ENCODE measurements at places on chromosomes 2 and 18. TPM values are rescaled to one million over a fixed set of nuclear protein-coding genes. Genes with fewer than 3 reads are reported as not detected.

DNA sequence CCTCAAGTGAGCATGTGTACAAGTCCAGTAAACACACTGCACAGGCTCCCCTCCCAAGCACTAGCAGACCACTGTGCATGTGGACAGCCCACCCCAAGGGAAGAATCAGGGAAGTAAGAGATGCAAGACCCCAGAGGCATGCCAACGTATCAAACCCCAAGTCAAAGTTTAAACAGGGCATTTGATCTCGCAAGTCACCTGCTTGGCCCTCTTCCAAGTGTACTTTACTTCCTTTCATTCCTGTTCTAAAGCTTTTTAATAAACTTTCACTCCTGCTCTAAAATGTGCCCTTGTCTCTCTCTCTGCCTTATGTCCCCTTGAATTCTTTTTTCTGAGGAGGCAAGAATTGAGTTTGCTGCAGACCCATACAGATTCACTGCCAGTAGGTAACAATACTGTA is 201.2 kb upstream of the PARD3B start:
- H3K27me3 ChIP-seq: no peaks in the 10 kb centered on the region
- no peaks in the 10 kb centered on the region for H3K36me3 ChIP-seq
- H3K4me3 ChIP-seq: no peak overlapping the region
- no peak for DNase-seq

GRCh38 chr2:183034806-183035205 is 3.5 kb downstream of the NCKAP1 start:
- peak overlapping the region; percentile 93 for H3K27ac ChIP-seq
- H3K36me3 ChIP-seq: no peaks in the 10 kb centered on the region

GRCh38 chr2:205683502-205684367 is 1.4 kb downstream of the NRP2 start:
- peaks cover 4% of the 10 kb centered on the region for H3K36me3 ChIP-seq
- H3K4me1 ChIP-seq: peaks cover 24% of the 10 kb centered on the region
- H3K4me3 ChIP-seq: peak overlapping the region; percentile 80
- DNase-seq: peak; percentile 61
- no peaks in the 10 kb centered on the region for H3K27me3 ChIP-seq

DNA sequence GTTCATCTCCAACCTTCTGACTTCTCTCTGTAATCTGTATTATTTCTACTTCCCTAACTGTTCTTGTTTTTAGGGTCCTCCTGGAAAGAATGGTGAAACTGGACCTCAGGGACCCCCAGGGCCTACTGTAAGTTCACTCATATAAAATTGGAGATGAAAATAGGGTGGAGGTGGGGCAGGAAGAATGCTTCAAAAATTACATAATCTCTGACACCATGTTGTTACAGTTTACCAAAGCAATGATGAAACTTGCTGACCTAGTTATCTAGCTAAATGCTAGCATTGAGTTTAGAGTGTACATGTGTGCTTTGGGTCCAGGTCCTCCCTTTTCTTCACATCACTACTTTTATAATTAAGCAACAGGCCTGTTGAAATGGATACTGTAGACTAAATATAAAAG is 23.1 kb downstream of the COL3A1 start:
- H3K27ac ChIP-seq: no peak overlapping the region
- DNase-seq: no peak
- H3K4me3 ChIP-seq: no peak overlapping the region
- no peaks in the 10 kb centered on the region for H3K27me3 ChIP-seq
- H3K36me3 ChIP-seq: peaks cover 18% of the 10 kb centered on the region
- peaks cover 10% of the 10 kb centered on the region for H3K4me1 ChIP-seq

GRCh38 chr2:186486651-186487647 is 889 bp downstream of the ZC3H15 start:
- no peaks in the 10 kb centered on the region for H3K4me1 ChIP-seq
- H3K4me3 ChIP-seq: peak overlapping the region; percentile 92
- no peaks in the 10 kb centered on the region for H3K36me3 ChIP-seq
- peak overlapping the region; percentile 99 for H3K27ac ChIP-seq

DNA sequence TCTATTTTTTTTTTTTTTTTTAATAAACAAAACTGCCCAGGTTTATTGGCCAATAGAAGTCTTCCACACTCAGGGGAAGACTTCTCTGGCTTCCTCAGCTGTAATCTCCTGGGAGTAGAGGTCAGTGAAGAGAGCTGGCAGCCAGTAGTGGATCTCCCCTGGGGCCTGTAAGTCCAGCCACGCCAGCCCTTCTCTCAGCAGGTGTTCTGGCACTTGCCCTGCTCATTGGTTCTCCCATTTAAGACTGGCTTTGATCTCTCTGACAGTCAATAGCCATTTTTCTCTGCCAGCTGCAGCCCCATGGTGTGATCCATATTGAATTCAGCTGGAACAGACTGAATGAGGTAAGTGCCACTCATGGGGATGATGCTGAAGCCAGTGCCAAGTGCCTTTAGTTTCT is 170.6 kb upstream of the SPHKAP start:
- H3K27me3 ChIP-seq: no peaks in the 10 kb centered on the region
- no peak overlapping the region for H3K27ac ChIP-seq
- no peaks in the 10 kb centered on the region for H3K36me3 ChIP-seq
- no peaks in the 10 kb centered on the region for H3K4me1 ChIP-seq

GRCh38 chr2:199806179-199806578 is 44.8 kb downstream of the FTCDNL1 start:
- peak; percentile 6 for DNase-seq
- H3K36me3 ChIP-seq: no peaks in the 10 kb centered on the region
- H3K27me3 ChIP-seq: no peaks in the 10 kb centered on the region
- H3K27ac ChIP-seq: no peak overlapping the region
- no peak overlapping the region for H3K4me3 ChIP-seq
- no peaks in the 10 kb centered on the region for H3K4me1 ChIP-seq

DNA sequence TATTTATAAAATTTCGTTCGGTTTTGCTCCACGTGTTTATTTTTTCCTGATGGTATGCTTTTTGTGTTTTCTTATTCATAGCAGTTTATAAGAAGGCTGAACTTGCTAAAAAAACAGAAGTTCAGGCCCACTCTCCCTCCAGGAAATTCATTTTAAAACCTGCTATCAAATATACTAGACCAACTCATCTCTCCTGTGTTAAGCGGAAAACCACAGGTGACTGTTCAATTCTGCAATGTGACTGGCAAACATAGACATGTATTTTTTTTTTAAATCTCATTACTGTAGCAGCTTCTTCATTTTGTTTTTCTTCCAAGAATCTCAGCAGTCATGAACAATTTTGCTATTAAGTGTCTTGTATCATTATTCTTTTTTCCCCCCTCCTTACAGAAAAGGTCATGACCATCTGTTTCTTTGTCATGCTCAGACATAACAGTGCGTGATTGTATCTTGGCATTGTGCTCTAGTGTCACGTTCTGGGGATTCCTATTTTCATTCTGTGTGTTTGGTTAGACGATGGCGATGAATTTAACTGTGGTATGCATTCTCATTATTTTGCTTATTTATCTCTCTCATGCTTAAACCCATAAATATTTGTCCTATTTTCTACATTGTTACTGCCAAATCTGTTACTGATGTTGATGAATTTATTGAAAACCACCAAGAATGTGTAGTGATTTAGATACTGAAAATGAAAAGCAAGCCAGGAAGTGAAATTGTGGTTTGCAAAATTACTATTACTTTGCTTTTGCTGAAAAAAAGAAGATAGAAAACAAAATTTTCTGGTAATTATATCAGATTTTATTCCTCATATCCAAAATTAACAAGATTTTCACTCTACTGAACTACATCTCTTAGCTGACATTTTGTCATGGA is 74.6 kb upstream of the UNC80 start:
- no peaks in the 10 kb centered on the region for H3K27me3 ChIP-seq
- peak; percentile 28 for DNase-seq
- no peaks in the 10 kb centered on the region for H3K4me1 ChIP-seq
- no peaks in the 10 kb centered on the region for H3K36me3 ChIP-seq
- H3K4me3 ChIP-seq: no peak overlapping the region

- no peaks in the 10 kb centered on the region for H3K4me1 ChIP-seq
- no peaks in the 10 kb centered on the region for H3K36me3 ChIP-seq
- H3K27me3 ChIP-seq: peaks cover 12% of the 10 kb centered on the region
- H3K27ac ChIP-seq: no peak overlapping the region
- DNase-seq: no peak
- no peak overlapping the region for H3K4me3 ChIP-seq
These were observed 74.0 kb upstream of the SULT1C3 start for GRCh38 chr2:108165729-108166128.

- H3K27me3 ChIP-seq: no peaks in the 10 kb centered on the region
- no peaks in the 10 kb centered on the region for H3K4me1 ChIP-seq
- DNase-seq: no peak
These were observed 64.7 kb downstream of the BCL2 start for GRCh38 chr18:63254716-63255399.

GRCh38 chr2:97979904-97980303 is 15.8 kb downstream of the TMEM131 start:
- no peaks in the 10 kb centered on the region for H3K36me3 ChIP-seq
- H3K27me3 ChIP-seq: no peaks in the 10 kb centered on the region
- no peak overlapping the region for H3K4me3 ChIP-seq
- no peak for DNase-seq

DNA sequence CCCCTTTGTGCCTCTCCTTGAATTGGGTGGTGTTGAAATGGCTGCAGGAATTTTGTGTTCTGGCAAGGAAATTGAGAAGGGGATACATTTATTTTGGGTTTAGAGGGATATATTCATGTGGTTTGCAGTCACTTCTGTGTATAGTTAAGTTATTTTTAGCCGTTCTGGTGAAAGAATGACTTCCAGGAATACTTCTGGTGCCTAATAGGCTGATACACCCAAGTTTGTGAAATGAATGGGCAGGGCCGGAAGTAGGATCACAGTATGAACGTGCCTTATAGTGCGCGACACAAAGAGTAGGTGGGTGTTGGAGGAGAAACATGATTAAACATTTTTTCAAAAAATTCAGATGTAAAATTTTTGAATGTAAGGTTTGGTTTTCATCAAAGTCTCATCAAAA is 168.6 kb upstream of the ATP5MC3 start:
- no peak for DNase-seq
- peaks cover 4% of the 10 kb centered on the region for H3K27me3 ChIP-seq
- no peak overlapping the region for H3K4me3 ChIP-seq
- H3K36me3 ChIP-seq: no peaks in the 10 kb centered on the region
- H3K4me1 ChIP-seq: no peaks in the 10 kb centered on the region

- H3K4me1 ChIP-seq: no peaks in the 10 kb centered on the region
- no peak overlapping the region for H3K4me3 ChIP-seq
- H3K27me3 ChIP-seq: peaks cover 7% of the 10 kb centered on the region
- DNase-seq: no peak
- no peaks in the 10 kb centered on the region for H3K36me3 ChIP-seq
These were observed 18.6 kb upstream of the KCNG2 start for GRCh38 chr18:79779021-79779699.

DNA sequence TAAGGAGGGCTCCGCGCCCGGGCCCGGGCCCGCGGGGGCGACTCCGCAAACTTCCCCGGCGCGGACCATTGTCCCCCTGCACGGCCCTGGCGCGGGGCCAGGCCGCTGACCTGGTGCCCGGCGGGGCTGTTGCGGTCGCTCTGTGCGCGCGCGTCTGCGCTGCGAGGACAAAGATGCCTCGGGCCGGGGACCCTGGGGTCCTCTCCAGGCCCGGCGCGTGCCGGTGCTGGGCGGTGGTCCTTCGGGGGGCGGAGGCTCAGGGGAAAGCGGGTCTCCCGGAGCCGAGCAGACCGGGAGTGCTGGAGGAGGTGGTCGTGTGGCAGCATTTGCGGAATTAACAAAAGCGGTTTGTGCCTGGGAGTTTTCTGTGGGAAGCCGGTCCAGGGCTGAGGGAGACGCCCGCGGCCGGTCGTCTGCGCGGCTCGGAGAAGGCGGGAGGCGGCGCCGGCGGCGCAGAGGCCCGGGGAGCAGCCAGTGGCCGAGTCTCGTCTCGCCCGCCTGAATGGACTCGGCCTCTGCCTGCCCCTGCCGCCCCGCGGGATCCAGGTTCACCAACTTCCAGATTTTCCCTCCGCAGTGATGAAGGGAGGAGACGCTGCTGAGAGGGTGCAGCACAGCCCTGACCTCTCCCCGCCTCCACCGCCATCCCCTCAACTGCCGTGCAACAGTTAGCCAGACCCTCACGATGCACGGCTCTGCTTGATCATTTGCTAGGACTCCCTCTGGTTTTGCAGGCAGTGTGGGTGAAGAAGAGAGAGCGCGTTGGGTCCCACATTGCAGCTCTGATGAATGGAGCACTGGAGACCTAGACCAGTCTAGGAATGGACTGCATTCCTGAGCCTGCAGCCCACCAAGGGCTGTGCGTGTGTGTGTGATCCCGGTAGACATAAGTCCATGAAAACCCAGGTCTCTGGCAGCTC is 705 bp downstream of the EFR3B start:
- peaks cover 19% of the 10 kb centered on the region for H3K4me1 ChIP-seq
- DNase-seq: peak; percentile 21
- peak overlapping the region; percentile 61 for H3K4me3 ChIP-seq

DNA sequence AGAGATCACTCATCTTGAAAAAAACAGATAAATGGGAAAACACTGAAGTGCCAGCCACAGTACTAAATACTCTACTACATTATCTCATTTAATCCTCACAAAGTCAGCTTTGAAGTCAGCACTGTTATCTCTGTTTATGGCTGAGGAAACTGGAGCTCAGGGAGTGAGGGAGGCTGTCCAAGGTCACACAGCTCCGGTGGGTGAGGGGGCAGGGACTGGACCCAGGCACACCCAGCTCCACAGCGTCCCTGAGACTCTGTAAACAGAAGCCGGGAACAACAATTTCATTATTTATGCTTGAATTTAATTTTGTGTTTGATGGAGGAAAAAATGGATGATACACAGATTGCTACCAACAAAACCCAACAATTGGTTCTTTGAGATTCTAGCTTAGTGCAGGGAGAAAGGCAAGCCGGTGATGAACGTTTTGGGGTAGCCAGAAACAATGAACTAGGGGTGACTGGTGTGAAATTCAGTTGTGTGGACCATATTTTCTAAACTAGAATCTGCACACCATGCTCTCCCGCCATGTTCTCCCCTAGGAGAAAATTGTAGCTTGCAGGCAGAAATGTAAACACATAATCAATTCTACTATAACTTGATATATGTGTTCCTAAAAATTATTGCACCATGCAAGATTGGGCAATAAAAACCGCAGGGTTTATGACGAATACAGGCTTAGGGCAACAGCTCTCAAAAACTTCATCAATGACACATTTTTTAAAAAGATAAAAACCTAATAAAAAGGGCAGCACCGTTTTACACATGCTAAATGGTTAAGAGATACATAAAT is at the start of gene GREB1:
Gene GREB1 (plus strand): TSS at position 768 of the 793 bp plus-strand sequence. CDS start 22,570 bp downstream, outside the sequence.
- H3K36me3 ChIP-seq: no peaks in the 10 kb centered on the region
- no peaks in the 10 kb centered on the region for H3K4me1 ChIP-seq
- H3K27me3 ChIP-seq: peaks cover 30% of the 10 kb centered on the region
- H3K27ac ChIP-seq: no peak within 1 kb of the TSS

The CABYR gene
- 7.8 TPM for total RNA-seq

The RALBP1 gene
- total RNA-seq: 57.5 TPM

The UBE2F gene
- 56.8 TPM for total RNA-seq

The PID1 gene
- total RNA-seq: 13.6 TPM

The GKN2 gene
- total RNA-seq: not detected

The ANKRD23 gene
- 2.5 TPM for total RNA-seq

The MYO1B gene
- total RNA-seq: 95.7 TPM
